ENCODE measurements at places on chromosomes 2 and 18.
A peak's percentile ranks its signal among the peaks of the same experiment; 100 is the strongest.

- DNase-seq, result peak; percentile 46
These were observed 21.2 kb upstream of the NAB1 start for GRCh38 chr2:190627448-190628412.

GRCh38 chr2:219104107-219105035 is 43.6 kb upstream of the IHH start:
- DNase-seq, result no peak

- DNase-seq, result peak; percentile 16
These were observed 794 bp upstream of the CHCHD5 start for GRCh38 chr2:112583497-112584133.

DNA sequence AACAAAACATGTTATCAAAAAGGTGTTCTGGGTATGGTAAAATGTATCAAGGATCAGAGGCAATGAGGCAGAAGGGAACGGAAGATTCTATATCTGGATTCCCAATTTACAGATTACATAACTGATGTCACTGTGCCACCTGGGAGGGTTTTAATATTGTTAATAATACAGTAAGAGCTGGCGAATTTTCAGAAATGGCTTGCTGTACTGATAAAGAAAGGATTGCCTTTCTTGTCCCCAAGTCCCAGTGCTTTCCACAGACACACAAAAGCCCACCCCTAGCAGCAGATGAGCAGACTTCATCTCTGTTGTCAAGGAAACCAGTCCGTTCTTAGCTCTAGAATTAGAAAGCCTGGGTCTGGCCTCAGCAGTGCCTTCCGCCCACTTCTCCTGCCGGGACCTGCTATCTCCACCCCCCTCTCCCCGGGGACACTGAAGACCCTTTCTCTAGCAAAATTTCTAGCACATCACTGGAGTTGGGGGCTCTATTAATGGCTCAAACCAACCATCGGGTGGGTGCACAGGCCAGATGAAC is 34.3 kb downstream of the ADD2 start:
- no peak for DNase-seq

DNA sequence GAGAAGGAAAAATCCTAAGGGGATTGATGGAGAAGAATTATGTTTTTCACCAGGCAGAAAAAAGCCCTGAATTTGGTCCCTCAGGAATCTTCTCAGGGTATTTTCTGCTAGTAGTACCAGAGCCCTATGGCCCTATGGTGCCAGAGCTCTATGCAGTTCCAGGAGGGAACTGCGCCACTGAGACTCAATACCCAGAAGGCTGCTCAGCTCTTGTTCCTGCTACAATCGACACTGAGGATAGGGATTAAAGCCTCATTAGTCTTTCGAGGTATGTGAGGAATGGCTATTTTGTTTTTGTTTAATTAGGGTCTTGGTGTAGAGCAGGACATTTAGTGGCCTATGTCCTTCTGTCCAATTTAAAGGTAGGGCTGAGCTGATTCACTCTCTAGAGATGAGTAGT is 21.7 kb upstream of the PPP3R1 start:
- DNase-seq, result no peak

- no peak for DNase-seq
These were observed 49.5 kb downstream of the LBH start for GRCh38 chr2:30280596-30281434.

GRCh38 chr2:242011516-242011915 is 142.0 kb downstream of the RTP5 start:
- no peak for DNase-seq

DNA sequence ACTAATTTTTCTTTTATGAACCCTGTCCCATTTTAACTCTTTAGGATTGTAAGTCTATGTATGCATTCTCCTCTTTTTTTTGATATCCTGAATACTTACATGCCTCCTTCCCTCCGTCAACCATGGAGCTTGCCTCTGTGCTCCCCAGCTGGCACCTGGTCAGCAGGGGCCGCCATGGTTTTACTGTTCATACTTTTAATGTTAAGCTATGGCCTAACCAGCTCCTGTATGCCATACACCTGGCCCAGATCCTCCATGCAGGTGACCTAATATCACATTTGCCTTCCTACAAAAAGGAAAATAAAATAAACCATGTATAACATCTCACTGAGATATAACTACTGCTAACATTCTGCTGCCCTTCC is 283.1 kb upstream of the TRIB2 start:
- DNase-seq, result no peak

DNA sequence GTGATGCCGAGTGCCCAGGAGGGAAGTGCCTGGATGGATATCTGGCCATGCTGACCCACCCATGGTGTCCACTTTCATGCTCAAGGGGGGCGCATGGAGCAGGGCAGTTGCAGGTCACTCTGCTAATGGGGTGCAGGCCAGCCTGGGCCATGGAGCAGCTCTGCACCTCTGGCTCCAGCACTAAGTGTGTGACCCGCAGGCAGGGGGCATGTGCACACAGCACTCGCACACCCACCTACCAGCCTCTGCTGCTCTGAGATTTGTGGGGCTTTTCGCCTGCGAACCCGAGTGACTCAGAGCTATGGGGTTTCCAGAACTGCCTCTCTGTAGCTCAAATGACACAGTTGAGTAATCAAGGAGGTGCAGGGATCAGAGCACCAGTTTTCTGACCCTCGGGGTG is 66.2 kb downstream of the CYP26B1 start:
- DNase-seq, result no peak

- no peak for DNase-seq
These were observed 637.6 kb downstream of the ADCYAP1 start for GRCh38 chr18:1542230-1542774.

GRCh38 chr2:47043142-47043890 is 111.8 kb downstream of the STPG4 start:
- no peak for DNase-seq

- no peak for DNase-seq
These were observed 2.2 kb downstream of the INO80D start for GRCh38 chr2:206083602-206084438.

DNA sequence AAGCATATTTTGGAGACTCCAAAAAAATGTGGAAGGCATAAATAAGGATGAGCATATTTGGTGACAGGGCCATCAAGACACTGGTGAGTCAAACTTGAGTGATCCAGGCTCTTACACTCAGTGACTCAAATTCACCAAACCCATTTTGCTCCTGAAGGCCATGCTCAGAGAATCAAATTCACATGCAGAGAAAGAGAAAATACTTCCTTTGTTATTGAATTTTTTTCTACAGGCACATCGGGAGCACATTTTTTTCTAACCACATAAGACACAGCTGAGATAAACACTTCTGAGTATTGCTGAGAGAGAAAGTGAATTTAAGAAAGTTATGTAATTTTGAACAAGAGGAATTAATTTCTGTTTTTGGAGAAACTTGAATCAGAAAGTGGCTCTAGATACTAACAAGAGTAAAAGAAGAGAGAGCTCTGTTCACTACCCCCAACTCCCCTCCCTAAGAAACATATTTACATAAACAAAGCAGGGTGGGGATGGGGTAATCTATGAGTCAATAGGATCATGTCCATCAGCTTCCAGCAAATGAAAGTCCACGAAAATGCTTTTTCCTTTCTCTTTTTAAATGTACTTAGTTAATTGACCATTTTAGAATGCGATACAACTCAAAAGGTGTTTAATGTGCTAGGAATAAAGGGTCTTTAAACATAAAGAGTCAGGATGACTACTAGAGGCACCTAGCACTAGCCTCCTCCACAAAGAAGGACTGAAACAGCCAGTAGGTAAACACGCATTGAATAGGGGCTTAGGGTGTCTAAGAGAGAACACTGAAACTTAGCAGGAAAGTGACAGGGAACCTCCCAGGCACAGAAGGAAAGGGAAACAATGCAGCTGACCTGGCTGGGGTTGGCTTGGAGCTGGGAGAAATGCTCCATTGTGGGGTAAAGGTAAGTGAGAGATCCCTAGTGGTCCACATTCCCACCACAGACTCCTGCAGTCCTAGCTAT is 152.3 kb downstream of the KCNE4 start:
- DNase-seq, result no peak

- DNase-seq, result no peak
These were observed 42.4 kb downstream of the THADA start for GRCh38 chr2:43553341-43553855.

- DNase-seq, result no peak
These were observed 56.7 kb upstream of the MSTN start for GRCh38 chr2:190119257-190119656.

DNA sequence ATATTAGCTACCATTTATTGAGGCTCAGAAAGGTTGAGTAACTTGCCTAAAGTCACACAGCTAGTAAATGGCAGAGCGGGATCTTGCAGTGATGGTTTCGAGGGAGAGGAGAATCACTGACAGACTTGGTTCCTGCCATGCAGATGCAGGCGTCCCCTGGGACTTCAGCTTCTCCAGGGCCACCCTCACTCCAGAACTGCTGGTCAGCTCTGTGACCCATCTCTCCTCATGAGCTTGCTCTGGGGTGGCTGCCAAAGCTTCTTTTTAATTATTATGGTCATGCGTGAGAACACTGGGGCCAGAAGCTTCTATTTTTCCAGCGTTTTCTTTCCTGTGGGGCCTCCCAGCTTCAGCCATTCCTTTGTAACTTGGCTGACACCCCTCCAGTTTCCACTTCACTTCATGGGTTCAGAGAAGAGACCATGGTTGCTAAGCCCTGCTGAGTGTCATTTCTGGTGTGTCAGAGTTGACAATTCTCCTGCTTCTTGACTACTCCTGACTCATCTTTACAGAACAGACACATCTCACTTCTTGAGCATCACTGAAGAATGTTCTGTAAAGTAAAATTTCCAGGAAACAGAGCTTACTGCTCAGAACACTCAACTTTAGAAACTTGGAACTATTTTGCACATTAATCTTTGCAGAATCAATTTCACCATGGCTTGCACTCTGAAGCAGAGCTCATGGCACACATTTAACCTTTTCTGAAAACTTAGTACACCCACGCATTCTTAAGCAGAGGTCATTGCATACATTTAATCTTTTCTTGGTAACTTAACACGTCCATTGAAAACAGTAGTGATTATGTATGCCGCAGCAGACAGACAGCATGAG is 70.4 kb downstream of the IL1R2 start:
- DNase-seq, result no peak

GRCh38 chr2:224925810-224926100 is 116.5 kb downstream of the DOCK10 start:
- DNase-seq, result no peak

DNA sequence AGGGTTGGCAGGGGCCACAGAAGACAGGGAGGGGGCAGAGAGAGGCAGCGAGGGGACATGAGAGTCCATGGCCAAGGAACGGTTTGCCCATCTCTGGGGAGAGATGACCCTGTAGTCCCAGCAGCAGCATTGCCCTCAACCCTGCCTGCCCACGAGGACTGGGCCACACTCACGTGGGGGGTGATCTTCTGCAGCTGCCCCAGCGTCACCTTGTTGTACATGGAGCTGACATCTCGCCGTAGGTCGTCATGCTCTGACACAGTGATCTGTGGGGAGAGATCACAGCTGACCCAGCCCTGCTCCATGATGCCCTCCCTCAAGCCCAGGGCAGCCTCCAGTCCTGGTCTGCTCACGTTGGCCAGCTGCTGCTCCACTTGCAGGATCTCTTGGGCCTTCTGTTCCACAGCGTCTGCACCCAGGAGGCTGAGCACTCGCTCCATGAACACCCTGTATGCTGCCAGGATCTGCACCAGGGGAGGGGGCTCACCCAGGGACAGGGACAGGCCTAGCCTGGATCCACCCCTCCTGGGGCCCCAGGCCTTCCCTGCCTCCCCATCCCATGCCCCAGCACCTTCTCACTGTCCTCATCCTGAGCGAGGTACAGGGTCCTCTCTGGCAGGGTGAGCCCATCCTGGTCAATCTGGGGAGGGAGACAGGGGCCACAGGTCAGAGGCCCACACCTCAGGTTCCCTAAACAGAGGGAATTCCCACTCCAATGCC is 2.8 kb downstream of the ECEL1 start:
- DNase-seq, result no peak

- DNase-seq, result no peak
These were observed 129.3 kb downstream of the ZNF236 start for GRCh38 chr18:76951456-76952247.

GRCh38 chr2:215188078-215188477 is 49.7 kb upstream of the ABCA12 start:
- DNase-seq, result no peak

- no peak for DNase-seq
These were observed 8.9 kb upstream of the POU3F3 start for GRCh38 chr2:104844807-104845551.

- DNase-seq, result no peak
These were observed 167.2 kb upstream of the SATB2 start for GRCh38 chr2:199624958-199625357.

GRCh38 chr2:111897924-111898702 is at the start of gene MERTK:
Gene MERTK, plus strand, starts transcription at chr2:111898607. Its CDS starts 129 bp downstream, at chr2:111898736.
- peak; percentile 92 for DNase-seq

GRCh38 chr2:86426271-86426670 is 14.9 kb upstream of the KDM3A start:
- DNase-seq, result no peak

DNA sequence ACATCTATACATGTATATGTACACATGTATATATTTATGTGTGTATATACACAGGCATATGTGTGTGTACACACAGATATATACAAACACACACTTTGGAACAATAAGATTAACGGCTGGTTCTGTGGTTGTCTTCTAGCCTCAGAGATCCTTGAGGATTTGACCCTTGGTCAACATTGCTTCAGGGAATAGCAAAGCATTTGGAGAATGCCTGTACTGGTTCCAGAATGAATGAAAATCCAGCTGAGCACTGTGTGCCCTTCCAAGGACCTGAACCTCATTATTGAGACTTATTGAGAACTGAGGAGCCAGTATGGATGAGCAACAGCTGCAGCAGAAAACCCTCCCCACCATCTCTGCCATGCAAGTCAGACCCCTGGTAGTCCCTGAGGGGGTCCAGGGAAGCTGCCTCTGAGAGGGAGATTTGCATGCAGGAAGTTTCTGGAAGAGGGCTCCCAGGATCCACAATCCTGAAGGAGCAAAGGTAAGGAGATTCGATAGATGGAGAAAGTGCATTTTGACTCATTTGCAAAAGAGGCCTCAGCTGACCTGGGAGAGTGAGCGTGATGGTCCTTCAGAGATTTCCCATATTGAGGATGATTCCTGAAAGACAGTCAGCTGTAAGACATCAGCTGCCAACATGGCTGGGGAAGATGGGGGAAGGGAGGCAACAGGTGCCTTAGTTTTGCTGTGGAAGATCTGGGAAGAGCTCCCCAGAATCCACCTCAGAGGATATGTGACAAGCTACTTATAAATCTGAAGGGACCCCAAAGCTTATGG is 166.6 kb upstream of the NCKAP5 start:
- DNase-seq, result no peak

GRCh38 chr18:13067966-13068365 is 76.8 kb downstream of the CEP192 start:
- DNase-seq, result no peak

- DNase-seq, result no peak
These were observed 59.9 kb downstream of the KYNU start for GRCh38 chr2:142937347-142937746.

- no peak for DNase-seq
These were observed 14.3 kb upstream of the PIEZO2 start for GRCh38 chr18:11163665-11164064.

DNA sequence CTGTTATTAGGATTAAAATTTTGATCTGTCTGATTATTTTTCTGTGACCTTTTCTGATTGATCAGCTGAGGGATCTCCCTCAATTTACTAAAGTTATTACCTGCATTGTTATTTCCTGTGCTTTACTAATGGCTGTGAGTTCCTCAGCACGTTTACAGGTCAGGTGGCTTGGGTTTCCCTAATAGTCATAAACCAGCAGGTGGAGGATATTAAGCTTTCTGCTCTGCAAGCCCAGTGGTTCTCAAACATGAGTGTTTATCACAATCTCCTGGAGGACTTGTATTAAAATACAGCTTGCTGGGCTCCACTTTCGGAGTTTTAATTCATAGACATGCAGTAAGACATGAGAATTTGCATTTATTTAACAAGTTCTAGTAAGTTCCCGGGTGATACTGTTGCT is 22.4 kb upstream of the UGP2 start:
- no peak for DNase-seq
